Stimulated activated CD8-positive, alpha-beta memory T cell treated with anti-CD3 and anti-CD28 coated beads, Interleukin-4, amount 100 ng/mL, for 4 hours (primary cell): ENCODE measurements at places on chromosomes 3 and 15.

- no peak for DNase-seq
Observed at GRCh38 chr3:32946973-32947788, 4.3 kb upstream of the CCR4 start.

DNA sequence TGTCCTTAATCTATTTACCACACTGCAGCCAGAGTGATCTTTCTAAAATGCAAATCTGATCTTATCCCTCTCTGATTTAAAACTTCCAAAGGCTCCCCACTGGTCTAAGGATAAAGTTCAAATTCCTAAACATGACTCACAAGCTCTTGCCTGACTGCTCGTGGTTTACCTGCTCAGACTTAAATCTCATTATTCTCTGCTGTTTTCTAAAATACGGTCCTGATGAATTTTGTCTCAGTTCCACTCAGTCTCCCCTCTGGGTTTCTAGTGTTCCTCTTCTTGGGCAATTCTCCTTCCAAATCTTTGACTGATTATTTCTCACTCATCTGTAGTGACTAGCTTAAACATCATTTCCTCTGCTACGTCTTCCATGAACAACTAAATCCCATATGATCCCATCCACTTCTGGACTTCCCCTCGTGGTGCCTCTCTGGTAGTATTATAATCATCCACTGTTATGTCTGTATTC, 108.3 kb downstream of the P3H2 start:
- DNase-seq = no peak

DNA sequence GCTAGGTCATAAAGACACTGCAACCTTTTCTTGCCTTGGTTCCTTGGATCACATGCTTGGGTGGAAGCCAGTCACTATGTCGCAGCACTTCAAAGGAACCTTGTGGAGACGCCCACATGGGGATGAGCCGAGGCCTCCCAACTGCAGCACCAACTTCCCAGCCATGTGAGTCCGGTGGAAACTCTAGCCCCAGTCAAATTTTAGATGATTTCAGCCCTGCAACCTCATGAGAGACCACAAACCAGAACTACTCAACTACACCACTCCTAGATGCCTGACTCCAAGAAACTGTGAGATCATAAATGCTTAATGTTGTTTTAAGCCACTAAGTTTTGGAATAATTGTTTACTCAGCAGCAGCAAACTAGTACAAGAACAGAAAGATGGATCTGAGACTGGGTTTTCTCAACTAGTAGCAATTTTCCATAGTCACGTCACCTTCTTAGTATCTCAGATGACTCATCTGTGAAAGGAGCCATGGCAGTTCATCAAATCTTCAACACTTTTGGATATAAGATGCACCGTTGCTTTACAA, 86.5 kb downstream of the MB21D2 start:
- no peak for DNase-seq

DNA sequence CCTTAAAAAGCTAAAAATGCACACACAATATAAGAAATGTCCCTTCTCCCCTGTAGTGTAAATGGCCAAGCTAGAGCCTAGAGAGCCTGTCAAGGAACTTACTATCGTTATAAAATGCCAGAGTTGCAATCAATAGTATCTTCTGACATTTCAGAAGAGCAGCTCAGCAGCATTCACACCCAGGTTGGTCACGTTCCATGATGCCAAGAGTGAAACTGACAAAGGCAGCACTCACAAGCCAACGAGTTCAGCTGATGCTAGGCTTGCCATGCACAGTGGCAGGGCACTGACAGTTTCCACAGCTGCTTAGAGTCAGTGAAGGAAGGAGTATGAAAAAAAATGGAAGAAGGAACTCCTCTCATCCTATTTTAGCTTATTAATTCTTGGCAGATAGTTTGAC, 331.4 kb upstream of the CCDC54 start:
- no peak for DNase-seq

DNA sequence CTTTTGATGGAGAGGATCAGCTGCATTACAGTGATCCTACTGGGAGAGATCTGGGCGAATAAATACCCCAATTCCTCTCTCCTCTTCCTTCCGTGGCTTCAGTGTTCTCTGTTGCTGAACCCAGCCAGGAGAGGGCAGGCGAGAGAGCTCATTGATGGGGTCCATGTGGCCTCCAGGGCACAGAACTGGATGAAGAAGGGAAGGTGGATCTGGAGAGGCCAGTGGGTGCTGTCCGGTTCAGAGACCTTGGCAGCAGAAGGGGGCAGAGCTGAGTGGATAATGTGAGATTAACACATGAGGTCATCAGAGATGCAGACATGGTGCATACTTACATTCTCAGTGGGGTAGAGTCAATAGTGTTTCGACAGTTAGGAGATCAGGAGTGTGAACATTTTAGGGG, 193.6 kb downstream of the CLSTN2 start:
- DNase-seq = no peak

DNA sequence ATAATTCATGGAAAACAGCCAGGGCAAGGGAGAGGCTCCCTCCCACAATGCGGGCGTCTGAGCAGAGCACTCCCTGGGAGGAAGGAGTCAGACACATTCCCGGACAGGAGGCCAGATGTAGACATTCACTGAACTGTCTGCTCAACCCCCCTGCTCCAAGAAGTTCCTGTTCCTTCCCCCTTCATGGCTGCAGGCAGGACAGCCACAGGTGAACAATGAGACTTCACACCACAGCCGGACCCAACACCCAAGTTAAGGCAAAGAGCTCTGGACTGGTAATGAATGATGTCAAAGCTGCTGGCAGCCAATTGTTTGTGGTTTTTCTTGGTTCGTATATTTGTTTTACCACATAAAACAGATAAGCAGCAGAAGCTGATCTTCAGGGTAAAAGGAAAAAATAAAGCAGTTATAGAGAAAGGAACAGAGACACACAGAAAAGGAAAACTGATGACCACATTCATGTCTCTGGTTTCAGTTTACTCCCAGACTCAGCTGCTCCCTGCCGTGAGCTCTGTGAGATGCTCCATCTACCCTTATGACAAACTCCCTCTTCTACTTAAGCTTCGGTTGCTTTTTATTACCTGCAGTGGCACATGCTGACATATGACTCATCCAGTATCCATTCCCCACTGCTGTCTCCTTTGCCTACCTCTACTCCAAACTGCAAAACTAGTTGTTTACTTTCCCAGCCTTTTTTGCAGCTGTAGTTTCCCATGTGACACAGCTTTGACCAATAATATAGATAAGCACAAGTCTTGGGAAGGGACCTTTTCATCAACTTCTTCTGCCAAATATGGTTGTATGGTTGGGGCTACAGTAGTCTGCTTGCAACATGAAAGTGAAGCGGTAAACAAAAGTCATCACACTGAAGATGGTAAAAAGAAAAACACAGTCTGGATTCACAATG, 33.1 kb downstream of the DZIP1L start:
- no peak for DNase-seq

DNA sequence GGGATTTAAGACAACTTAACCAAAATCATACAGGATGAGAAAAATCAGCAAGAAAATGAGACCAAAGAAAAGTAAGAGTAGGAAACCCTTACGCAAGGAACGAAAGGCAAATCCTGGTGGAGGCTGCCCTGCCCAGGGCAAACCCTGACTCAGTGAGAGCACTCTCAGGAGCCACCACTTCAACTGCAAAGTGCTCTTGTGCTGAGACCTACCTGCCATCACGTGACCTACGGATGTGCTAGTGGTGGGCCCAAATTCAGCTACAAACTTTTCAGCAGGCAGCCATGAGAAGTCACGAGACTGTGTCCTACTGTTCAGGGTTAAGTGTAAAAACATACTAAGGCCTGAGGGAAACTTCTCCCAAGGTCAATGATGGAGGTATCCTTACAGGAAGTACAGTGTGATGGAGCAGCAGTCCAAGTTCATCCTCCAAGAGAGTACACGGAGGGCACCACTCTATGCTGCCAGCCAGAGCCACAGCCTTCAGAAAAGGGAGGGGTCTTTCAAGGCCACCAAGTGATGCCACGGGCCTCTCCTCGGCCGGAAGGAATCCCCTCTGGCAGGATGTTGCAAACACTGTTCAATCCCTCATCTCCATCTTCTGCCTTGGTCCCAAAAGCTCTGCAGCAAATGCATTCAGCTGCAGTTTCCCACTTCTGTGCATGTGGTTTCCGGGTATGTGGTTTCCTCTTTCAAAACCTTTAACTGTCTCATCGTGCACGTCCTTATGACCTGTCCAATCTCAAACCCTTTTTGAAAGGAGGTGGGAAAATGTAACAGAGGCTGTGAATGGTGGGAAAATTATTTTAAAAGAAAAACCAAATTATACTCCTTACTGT, 9.5 kb downstream of the CHSY1 start:
- no peak for DNase-seq

GRCh38 chr3:36303286-36303685, 77.0 kb upstream of the STAC start:
- DNase-seq = no peak

- DNase-seq = no peak
Observed at GRCh38 chr3:193879099-193879863, 256.7 kb upstream of the HES1 start.

DNA sequence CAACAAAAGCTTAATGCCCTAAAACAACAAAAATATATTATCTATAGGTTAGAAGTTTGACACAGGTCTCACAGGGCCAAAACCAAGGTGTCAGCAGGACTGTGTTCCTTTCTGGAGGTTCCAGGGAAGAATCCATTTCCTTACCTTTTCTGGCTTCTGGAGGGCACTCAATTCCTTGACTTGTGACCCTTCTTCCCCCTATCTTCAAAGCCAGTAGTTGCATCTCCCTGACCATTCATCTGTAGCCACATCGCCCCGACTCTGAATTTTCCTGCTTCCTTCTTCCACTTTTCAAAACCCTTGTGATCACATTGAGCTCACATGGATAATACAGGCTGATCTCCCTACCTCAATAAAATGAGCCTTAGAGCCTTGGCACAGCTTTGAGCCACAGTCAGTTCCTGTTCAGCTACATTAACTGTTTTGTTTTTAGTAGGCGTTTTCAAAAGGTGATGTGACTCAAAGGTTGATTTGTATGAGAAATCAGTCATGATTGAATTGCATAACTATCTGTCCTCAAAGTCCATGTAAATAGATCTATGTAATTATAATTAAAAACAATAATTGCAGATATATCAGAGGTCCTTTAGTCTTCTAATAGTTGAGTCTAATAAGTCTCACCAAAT, 12.4 kb downstream of the PFN2 start:
- no peak for DNase-seq

- DNase-seq = no peak
Observed at GRCh38 chr3:81732642-81733041, 28.8 kb downstream of the GBE1 start.

GRCh38 chr3:123163141-123163540, 38.6 kb upstream of the SEC22A start:
- DNase-seq = no peak

- no peak for DNase-seq
Observed at GRCh38 chr3:187694801-187695200, 7.6 kb downstream of the RTP2 start.

GRCh38 chr3:16808393-16809107, 76.2 kb upstream of the PLCL2 start:
- no peak for DNase-seq

DNA sequence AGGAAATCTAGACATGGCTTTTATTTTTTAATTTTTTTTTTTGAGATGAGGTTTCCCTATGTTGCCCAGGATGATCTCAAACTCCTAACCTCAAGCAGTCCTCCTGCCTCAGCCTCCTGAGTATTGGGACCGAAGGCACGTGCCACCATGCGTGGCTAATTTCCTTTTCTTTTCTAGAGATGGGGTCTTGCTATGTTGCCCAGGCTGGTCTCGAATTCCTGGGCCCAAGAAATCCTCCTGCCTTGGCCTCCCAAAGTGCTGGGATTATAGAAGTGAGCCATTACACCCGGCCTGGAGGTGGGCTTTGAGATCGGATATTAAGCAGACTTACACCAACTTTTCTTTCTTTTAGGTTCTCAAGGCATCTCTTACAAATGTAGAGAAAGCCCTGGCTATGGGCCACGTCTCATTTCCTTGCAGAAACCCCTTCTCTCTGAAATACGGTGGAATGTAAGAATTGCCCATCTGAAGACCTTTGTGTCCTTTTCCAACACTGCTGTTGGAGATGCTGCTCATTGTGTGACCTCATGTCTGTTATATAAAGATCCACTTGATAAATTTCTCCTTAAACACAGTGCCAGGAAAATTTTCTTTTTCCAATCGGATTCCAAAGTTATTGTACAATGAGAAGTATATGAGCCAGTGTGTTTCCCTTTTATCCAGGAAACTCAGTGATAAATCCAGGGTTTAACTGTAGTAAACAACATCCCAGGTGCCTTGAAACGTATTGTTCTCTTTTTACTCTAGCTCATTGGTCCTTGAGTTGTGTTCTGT, 36.8 kb upstream of the CFAP161 start:
- no peak for DNase-seq

GRCh38 chr3:102068327-102068726, 219.0 kb downstream of the NFKBIZ start:
- no peak for DNase-seq

- DNase-seq = no peak
Observed at GRCh38 chr3:190175490-190175889, 54.8 kb upstream of the P3H2 start.

- DNase-seq = no peak
Observed at GRCh38 chr3:31763731-31764130, 217.3 kb downstream of the OSBPL10 start.

DNA sequence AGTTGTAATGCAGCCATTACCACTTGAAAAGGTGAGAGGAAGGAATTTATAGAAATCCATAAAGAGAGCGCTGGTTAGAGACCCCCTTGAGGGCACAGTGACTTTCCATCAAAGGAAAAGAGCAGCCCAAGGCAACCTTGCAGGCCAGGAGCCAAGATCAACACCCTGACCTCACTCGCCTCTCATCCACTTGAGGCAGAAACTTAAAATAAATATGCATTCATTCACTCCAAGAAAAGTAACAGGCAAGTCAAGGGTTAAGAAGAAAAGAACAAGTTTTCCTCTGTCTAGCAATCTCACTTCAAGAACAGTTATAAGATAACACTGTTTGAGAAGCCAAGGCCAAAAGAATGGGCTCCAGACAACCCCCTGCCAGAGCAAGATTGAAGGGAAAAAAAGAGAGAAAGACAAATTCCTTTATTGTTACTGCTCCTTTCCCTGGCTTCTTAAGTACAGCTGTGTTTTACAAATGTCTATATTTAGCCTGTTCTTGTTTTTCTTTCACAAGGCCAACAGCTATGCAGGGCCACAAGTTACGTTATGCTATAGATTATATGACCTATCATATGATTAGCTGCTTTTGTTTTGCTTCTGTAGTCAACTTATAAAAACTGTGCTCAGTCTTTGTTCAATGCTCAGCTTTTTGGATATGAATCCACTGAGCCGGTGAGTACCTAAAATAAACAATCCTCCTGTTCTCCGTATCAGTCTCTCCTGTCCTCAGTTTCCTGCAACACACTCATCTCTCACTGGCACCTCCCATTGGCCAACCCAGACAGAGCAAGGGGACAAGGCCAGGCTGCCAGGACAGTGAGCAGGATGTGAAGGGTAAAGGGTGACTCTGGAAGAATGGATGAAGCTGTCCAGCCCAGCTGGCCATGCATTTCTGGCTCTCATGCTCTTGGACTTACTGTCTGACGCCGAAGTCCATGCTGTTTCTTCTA, 15.8 kb upstream of the SSUH2 start:
- DNase-seq = no peak

GRCh38 chr15:39242345-39242744, 338.5 kb upstream of the THBS1 start:
- no peak for DNase-seq

- DNase-seq = no peak
Observed at GRCh38 chr15:48541341-48542278, 103.9 kb downstream of the FBN1 start.
